Sigmoid colon (tissue), 7 donors: ENCODE measurements at places on chromosomes 1 and 21. TPM values are rescaled to one million over a fixed set of nuclear protein-coding genes. Genes with fewer than 3 reads are reported as not detected.
A peak's percentile ranks its signal among the peaks of the same experiment; 100 is the strongest.

- H3K4me3 ChIP-seq, result no peak overlapping the region
- DNase-seq, result no peak
- no peaks in the 10 kb centered on the region for H3K36me3 ChIP-seq
- no peak overlapping the region for H3K27ac ChIP-seq
Observed at GRCh38 chr1:116360429-116361173, 12.4 kb upstream of the ATP1A1 start.

- H3K36me3 ChIP-seq, result no peaks in the 10 kb centered on the region
- no peak for DNase-seq
- no peaks in the 10 kb centered on the region for H3K27me3 ChIP-seq
- no peak overlapping the region for H3K4me3 ChIP-seq
Observed at GRCh38 chr1:20311289-20311688, 20.6 kb downstream of the VWA5B1 start.

GRCh38 chr1:193103759-193104501, 1.3 kb downstream of the GLRX2 start:
- H3K36me3 ChIP-seq, result peaks cover 14% of the 10 kb centered on the region
- peak overlapping the region; percentile 95 for H3K27ac ChIP-seq
- no peak for DNase-seq
- H3K4me1 ChIP-seq, result peaks cover 14% of the 10 kb centered on the region
- no peaks in the 10 kb centered on the region for H3K27me3 ChIP-seq
- peak overlapping the region; percentile 84 for H3K4me3 ChIP-seq

DNA sequence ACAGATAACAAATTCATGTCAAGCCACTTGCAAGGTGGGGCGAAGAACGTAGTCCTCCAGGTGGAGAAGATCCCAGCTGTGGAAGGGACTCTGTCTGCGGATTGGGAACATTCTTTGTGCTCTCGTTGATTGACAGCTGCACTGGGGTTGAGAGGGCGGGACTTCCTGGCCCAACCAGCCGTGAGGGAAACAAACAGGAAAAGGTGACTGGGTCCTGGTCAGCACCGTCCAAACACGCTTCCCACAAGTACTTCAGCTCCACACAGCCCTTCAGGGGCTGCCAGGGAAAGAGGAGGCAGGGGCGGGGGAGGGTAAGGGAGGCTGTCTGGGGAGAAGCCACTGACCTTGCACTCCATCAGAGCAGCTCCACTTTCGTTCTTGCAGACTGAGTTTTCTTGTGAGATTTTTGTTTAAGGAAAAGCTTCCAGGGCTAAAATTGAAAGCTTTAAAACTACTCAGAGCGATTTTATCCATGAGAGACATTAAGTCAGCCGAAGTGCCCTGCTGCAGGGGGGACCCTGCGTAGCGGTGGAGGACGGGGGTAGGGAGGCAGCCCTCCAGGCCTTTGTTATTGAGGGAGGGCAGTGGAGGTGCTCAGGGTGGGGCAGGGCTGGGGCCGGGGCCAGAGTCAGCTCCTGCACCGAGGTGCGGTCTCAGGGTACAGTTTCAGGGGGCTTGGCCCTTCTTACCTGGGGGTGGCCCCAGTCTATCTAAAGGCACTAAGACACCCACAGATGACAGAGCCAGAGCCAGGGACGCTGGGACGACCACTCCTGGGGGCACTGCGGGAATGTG, 21.6 kb upstream of the STUM start:
- DNase-seq, result no peak
- H3K27ac ChIP-seq, result no peak overlapping the region
- H3K4me1 ChIP-seq, result no peaks in the 10 kb centered on the region
- no peak overlapping the region for H3K4me3 ChIP-seq
- no peaks in the 10 kb centered on the region for H3K36me3 ChIP-seq

- DNase-seq, result no peak
- no peak overlapping the region for H3K27ac ChIP-seq
- H3K4me1 ChIP-seq, result peaks cover 22% of the 10 kb centered on the region
- H3K36me3 ChIP-seq, result no peaks in the 10 kb centered on the region
- no peaks in the 10 kb centered on the region for H3K27me3 ChIP-seq
Observed at GRCh38 chr1:42221952-42222606, 57.5 kb upstream of the GUCA2A start.

- H3K27ac ChIP-seq, result peak overlapping the region; percentile 73
- no peak for DNase-seq
- no peaks in the 10 kb centered on the region for H3K27me3 ChIP-seq
- H3K4me1 ChIP-seq, result peaks cover 32% of the 10 kb centered on the region
Observed at GRCh38 chr21:38925478-38925877, 119.7 kb downstream of the ETS2 start.

The CD160 gene
- not detected for total RNA-seq

The CYP4X1 gene
- total RNA-seq, result 3.2 TPM

- H3K4me3 ChIP-seq, result no peak overlapping the region
- no peaks in the 10 kb centered on the region for H3K36me3 ChIP-seq
- H3K27me3 ChIP-seq, result no peaks in the 10 kb centered on the region
- no peak overlapping the region for H3K27ac ChIP-seq
- peaks cover 14% of the 10 kb centered on the region for H3K4me1 ChIP-seq
Observed at GRCh38 chr1:186859995-186860394, 31.2 kb downstream of the PLA2G4A start.

The ASPM gene
- 0.83 TPM for total RNA-seq

DNA sequence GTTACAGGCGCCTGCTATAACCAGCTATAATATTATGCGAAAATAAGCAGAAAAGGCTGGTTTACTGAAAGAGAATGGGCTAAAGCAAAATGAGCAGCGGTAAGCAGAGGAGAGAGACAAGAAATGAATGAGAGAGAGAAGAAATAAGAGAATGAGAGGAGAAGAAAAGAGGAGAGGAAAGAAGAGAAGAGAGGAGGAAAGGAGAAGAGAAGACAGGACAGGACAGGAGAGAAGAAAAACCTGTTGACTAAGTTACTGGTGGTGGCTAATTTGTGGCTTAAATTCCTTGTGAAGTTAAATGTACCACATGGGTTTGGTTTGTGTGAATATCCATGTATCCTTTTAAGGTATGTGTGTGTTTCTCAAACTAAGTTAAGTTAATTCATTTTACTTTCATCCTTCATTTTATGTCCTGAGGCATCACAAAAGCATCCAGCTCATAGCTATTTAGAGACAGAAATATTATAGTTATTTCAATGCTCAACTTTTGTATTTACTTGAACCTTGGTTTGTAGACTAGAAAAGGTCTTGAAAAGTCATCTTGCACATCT, 3.1 kb upstream of the DDR2 start:
- no peak overlapping the region for H3K4me3 ChIP-seq
- H3K4me1 ChIP-seq, result peaks cover 67% of the 10 kb centered on the region
- H3K27me3 ChIP-seq, result no peaks in the 10 kb centered on the region
- DNase-seq, result no peak
- H3K36me3 ChIP-seq, result no peaks in the 10 kb centered on the region

GRCh38 chr1:27095576-27095975, 59.3 kb downstream of the SLC9A1 start:
- no peaks in the 10 kb centered on the region for H3K36me3 ChIP-seq
- DNase-seq, result no peak
- no peaks in the 10 kb centered on the region for H3K27me3 ChIP-seq
- no peak overlapping the region for H3K27ac ChIP-seq

- peak; percentile 99 for DNase-seq
- H3K4me1 ChIP-seq, result peaks cover 81% of the 10 kb centered on the region
- H3K36me3 ChIP-seq, result peaks cover 36% of the 10 kb centered on the region
- H3K27ac ChIP-seq, result peak overlapping the region; percentile 89
- H3K4me3 ChIP-seq, result peak overlapping the region; percentile 59
Observed at GRCh38 chr1:31701091-31701736, 2.6 kb downstream of the COL16A1 start.

The PDZK1IP1 gene
- not detected for total RNA-seq

- no peaks in the 10 kb centered on the region for H3K27me3 ChIP-seq
- no peaks in the 10 kb centered on the region for H3K36me3 ChIP-seq
- no peak overlapping the region for H3K27ac ChIP-seq
Observed at GRCh38 chr1:5911871-5912271, 80.4 kb downstream of the NPHP4 start.

- H3K27ac ChIP-seq, result peak overlapping the region; percentile 43
- no peaks in the 10 kb centered on the region for H3K36me3 ChIP-seq
- H3K4me3 ChIP-seq, result no peak overlapping the region
- no peaks in the 10 kb centered on the region for H3K27me3 ChIP-seq
Observed at GRCh38 chr1:95002164-95002539, 70.6 kb downstream of the ALG14 start.

- H3K4me3 ChIP-seq, result no peak overlapping the region
- H3K36me3 ChIP-seq, result no peaks in the 10 kb centered on the region
- H3K27me3 ChIP-seq, result no peaks in the 10 kb centered on the region
- no peaks in the 10 kb centered on the region for H3K4me1 ChIP-seq
- DNase-seq, result no peak
Observed at GRCh38 chr1:93707956-93708355, 26.3 kb upstream of the BCAR3 start.

DNA sequence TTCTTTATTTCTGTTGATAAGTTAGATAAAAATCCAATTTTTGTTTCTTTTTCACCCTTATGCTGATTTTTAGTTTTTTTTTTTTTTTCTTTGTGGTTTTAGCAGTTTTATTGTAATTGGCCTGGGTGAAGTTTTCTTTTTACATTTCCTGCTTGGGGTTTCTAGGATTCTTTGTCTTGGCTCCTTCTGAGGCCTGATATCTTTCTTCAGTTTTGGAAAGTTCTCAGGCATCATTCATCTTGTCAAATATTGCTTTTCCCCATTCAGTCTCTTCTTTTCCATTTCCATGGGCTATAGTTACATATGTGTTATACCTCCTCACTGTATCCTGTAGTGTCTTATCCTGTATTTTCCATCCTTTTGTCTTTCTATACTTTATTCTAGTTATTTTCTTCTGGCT, 28.5 kb downstream of the ST6GALNAC3 start:
- no peak overlapping the region for H3K27ac ChIP-seq
- no peaks in the 10 kb centered on the region for H3K27me3 ChIP-seq
- DNase-seq, result no peak
- H3K36me3 ChIP-seq, result no peaks in the 10 kb centered on the region

- H3K27ac ChIP-seq, result peak overlapping the region; percentile 5
- H3K36me3 ChIP-seq, result no peaks in the 10 kb centered on the region
- no peaks in the 10 kb centered on the region for H3K27me3 ChIP-seq
- no peaks in the 10 kb centered on the region for H3K4me1 ChIP-seq
Observed at GRCh38 chr1:232291261-232291660, 338.7 kb downstream of the SIPA1L2 start.

The TBX15 gene
- 0.16 TPM for total RNA-seq

GRCh38 chr1:184428604-184429003, 41.8 kb downstream of the C1orf21 start:
- H3K27me3 ChIP-seq, result no peaks in the 10 kb centered on the region
- H3K4me1 ChIP-seq, result no peaks in the 10 kb centered on the region
- H3K36me3 ChIP-seq, result no peaks in the 10 kb centered on the region
- DNase-seq, result no peak
- no peak overlapping the region for H3K4me3 ChIP-seq

DNA sequence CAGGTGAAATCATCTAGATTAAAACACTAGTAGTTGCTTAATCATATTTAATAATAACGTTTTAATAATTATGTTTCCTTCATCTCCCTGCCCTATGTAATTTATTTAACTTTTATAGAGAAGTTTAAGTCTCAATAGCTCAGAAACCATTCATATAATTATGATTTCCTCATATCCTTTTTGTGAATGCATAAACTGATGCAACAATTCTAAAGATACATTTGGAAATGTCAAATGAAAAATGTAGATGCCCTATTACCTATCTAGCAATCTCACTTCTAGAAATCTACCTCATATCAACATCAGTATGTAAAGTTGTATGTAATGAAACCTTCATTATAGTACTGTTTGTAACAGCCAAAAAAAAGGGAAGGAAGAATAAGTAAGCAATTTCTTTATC, 10.5 kb downstream of the DRAM2 start:
- H3K36me3 ChIP-seq, result no peaks in the 10 kb centered on the region
- H3K4me3 ChIP-seq, result no peak overlapping the region
- H3K27me3 ChIP-seq, result no peaks in the 10 kb centered on the region
- H3K27ac ChIP-seq, result no peak overlapping the region
- H3K4me1 ChIP-seq, result no peaks in the 10 kb centered on the region

GRCh38 chr1:25074351-25075227, 144.5 kb upstream of the RUNX3 start:
- peak; percentile 35 for DNase-seq
- H3K27ac ChIP-seq, result no peak overlapping the region
- no peaks in the 10 kb centered on the region for H3K36me3 ChIP-seq
- no peaks in the 10 kb centered on the region for H3K27me3 ChIP-seq

The FNBP1L gene
- total RNA-seq, result 20.1 TPM

DNA sequence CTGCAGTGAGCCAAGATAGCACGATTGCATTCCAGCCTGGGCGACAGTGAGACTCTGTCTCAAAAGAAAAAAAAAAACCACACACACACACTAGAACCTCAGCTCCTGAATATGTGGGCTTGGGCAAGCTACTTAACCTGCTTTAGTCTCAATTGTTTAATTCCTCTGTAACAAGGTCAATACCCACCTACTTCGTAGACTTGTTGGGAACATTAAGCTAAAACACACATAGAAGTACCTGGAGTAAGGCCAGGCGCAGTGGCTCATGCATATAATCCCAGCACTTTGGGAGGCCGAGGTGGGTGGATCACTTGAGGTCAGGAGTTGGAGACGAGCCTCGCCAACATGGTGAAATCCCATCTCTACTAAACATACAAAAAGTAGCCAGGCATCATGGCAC, 77.1 kb downstream of the CLSTN1 start:
- no peak overlapping the region for H3K27ac ChIP-seq
- no peak overlapping the region for H3K4me3 ChIP-seq
- DNase-seq, result no peak
- H3K4me1 ChIP-seq, result no peaks in the 10 kb centered on the region
- peaks cover 27% of the 10 kb centered on the region for H3K36me3 ChIP-seq

GRCh38 chr1:43887748-43888147, 45.9 kb upstream of the ARTN start:
- no peak for DNase-seq
- H3K4me1 ChIP-seq, result no peaks in the 10 kb centered on the region
- H3K4me3 ChIP-seq, result no peak overlapping the region
- no peaks in the 10 kb centered on the region for H3K36me3 ChIP-seq
- no peak overlapping the region for H3K27ac ChIP-seq

DNA sequence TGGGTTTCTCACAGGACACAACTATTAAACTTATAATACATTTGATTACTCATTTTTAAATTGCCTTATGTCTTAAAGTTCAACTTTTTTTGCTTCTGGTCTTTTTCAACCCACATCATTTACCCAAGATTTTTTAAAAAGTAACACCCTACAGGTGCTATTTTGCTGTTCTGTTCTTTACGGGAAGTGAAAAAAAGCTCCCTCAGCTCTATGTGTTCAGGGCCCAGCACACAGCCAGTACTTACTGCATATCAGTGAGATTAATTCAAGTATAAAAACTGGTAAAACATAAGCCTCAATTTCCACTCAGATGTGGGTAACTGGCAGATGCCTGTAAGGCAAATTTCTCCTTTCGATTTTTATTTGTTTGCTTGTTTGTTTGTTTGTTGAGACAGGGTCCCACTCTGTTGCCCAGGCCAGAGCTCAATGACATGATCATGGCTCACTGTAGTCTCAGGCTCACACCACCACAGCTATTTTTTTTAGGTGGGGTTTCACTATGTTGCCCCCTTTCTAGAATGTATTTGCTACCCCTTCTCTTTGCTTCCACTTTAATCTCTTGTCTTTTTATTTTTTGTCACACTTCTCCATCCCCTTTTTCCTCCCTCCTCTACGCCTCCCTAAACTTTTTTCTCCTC, 20.3 kb downstream of the RNASEL start:
- no peaks in the 10 kb centered on the region for H3K27me3 ChIP-seq
- no peak overlapping the region for H3K27ac ChIP-seq
- H3K36me3 ChIP-seq, result no peaks in the 10 kb centered on the region
- H3K4me1 ChIP-seq, result no peaks in the 10 kb centered on the region
- H3K4me3 ChIP-seq, result no peak overlapping the region
- DNase-seq, result no peak

The LRRC39 gene
- 2.5 TPM for total RNA-seq
